Cerebellum (tissue), 4 donors: ENCODE measurements at places on chromosomes 5 and 9. TPM values are rescaled to one million over a fixed set of nuclear protein-coding genes. Genes with fewer than 3 reads are reported as not detected.
A peak's percentile ranks its signal among the peaks of the same experiment; 100 is the strongest.

TYRP1 gene
- total RNA-seq, result 4.0 TPM

DNA sequence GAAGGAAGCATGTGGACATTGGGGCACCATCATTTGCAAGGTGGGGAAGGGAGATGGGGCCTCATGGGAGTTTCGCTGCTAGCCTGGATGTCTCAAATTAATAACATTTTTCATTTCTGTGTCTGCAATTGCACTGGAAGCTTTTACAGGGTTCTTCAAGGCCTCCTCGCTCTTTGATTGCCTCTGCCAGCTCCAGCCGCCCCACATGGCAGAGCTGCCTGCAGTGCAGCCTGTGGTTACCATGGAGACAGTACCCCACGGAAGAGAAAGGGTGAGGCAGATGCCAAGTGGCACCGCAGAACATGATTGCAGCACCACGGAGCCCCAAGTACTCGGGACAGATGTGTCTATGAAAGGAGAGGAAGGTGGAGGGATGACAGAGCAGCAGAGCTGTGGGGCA is 25.4 kb downstream of the CTNND2 start:
- DNase-seq, result peak; percentile 69

SPATA31A3 gene
- not detected for total RNA-seq

DNA sequence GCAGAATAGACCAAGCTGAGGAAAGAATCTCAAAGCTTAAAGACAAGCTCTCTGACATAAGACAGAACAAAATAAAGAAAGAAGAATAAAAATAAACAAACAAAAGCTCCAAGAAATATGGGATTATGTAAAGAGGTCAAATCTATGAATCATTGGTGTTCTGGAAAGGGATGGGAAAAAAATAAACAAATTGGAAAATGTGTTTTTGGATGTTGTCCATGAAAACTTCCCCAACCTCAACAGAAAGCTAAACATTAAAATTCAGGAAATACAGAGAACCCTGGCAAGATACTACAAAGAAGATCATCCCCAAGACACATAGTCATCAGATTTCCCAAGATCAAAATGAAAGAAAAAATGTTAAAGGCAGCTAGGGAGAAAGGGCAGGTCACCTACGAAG is 662.0 kb upstream of the CDH18 start:
- no peak for DNase-seq

DNA sequence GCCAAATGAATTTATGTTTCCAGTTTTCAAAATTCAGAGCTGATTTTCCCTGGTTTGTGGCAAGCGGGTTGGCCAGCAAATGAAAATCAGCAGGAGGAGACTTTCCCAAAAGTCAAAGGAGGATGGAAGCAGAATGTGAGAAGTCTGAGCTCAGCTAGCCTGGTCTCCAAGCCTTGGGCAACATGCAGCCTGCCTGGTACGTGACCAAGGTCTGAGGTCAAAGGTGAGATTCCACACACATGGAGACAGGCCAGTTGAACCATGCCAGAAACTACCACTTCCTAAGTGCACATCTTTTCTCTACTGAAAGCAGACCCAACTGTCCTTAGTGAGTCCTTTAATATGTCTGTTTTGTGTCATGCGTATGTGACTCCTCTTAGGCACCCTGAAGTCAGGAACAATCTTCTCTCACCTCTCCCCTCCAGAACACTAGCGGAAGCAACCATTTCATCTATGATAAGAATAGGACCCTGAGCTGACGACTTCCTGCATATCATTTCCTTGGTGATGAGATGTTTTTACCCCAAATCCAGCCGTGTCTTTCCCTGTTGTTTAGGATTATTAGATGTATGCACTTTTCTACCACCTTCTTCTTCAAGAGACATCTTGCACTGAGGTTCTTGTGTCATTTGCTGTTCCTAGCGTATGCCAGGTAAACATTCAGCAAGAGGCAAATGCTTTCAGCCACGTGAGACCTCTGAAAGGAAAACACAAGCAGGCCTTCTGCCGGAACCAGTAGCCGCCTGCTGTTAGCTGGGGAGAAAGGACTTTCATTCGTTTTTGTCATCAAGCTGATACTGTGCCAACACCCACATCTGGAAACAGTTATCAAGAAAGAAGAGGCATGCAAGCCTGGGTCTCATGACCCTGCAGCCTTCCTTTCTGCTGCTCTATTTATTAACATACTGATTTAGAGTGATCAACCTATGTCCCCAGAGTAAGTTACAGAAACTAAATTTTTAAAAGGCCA is 9.7 kb upstream of the TGFBI start:
- no peak for DNase-seq

- peak; percentile 13 for DNase-seq
These were observed 19.3 kb downstream of the AK8 start for GRCh38 chr9:132858751-132859150.

- peak; percentile 2 for DNase-seq
These were observed 73.9 kb downstream of the RORB start for GRCh38 chr9:74570879-74571512.

BARX1 gene
- not detected for total RNA-seq

CCIN gene
- 2.3 TPM for total RNA-seq

DNA sequence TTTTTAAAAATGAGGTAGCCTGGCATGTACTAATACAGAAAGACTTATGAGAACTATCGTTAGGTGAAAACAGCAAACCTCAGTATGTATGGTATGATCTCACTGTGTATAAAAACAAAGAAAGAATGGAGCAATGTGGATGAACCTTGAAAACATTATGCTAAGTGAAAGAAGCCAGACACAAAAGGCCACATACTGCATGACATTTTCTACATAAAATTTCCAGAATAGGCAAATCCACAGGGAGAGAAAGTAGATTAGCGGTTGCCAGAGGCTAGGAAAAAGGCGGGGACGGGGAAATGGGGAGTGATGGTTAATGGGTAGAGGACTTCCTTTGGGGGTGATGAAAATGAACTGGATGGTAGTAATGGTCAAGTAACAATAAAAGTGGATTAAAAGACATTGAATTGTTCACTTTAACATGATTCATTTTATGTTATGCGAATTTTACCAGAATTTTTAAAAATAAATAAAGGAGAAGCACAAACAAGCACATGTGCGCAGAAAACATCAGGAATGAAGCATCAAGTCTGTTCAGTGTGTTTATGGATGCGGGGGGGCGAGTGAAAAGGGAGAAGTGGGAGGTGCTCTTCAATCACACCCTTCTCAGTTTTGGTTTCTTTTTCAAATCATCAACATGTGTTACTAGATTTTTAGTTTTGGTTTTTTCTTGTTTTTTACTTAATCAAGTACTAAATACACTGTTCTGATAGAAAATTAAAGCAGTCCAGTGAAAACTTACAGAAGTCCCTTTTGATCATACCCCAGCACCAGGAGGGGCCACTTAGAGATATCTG is 16.3 kb downstream of the ROR2 start:
- no peak for DNase-seq

PTGS1 gene
- 1.2 TPM for total RNA-seq

- no peak for DNase-seq
These were observed 1.1 kb downstream of the UGCG start for GRCh38 chr9:111897601-111898137.
